Stimulated activated CD8-positive, alpha-beta memory T cell treated with anti-CD3 and anti-CD28 coated beads, Interleukin-4, amount 100 ng/mL, for 1 hour (primary cell): ENCODE measurements at places on chromosomes 2 and 18.

GRCh38 chr2:66477135-66477842, 42.4 kb downstream of the MEIS1 start:
- no peak for DNase-seq

DNA sequence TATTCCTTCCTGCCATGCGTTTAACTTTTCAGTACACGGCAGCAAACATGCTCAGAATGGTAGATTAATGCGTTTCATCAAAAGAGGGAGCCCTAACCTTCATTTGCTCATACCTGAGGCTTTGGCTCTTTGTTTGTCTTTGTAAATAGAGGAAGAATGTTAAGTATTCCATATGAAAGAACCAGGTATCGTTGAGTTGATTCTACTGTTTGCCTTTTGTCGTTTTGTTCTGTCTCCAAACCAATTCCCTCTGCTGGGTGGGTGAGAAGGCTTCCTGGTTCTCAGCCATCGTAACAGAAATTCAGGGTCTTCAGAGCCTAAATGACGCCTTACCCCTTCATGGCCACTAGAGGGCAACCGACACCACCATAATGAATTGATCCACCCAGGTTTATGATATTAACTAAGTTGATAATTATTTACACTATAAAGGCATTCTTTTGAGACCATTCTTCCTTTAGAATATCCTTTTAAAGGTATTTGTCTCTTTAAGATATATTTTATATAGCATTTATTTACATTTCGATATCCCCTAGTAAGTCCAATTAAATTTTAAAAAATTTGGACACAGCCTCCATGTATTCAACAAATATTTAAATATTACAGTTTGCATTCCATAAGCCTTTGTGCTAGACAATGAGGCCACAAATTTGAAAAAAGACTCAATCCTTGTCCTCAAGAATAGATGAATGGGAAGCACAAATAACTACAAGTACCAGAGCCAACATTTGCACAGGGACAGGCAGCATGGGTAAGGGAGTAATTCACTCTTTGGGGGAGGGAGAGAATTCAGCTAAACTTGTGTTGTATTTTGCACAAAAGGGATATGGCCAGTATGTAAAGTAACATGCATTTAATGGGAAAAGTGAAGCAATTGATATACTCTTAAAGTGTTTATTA, 48.1 kb downstream of the TIMM21 start:
- DNase-seq: peak; percentile 35

- no peak for DNase-seq
Measured at GRCh38 chr18:47586418-47587070, 335.1 kb upstream of the SKOR2 start.

DNA sequence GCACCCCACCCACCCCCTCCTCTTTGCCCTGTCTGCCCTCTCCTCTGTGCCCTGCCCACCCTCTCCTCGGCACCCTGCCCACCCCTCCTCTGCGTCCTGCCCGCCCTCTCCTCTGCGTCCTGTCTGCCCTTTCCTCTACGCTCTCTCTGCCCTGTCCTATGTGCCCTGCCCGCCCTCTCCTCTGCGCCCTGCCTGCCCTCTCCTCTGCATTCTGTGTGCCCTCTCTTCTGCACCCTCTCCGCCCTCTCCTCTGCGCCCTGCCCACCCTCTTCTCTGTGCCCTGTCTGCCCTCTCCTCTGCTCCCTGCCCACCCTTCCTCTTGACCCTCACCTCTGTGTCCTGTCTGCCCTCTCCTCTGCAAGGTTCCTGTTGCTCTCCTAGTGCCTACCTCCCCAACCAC, 233.6 kb downstream of the SMAD2 start:
- DNase-seq: no peak

GRCh38 chr2:129661935-129662334, 317.5 kb upstream of the RAB6C start:
- no peak for DNase-seq

DNA sequence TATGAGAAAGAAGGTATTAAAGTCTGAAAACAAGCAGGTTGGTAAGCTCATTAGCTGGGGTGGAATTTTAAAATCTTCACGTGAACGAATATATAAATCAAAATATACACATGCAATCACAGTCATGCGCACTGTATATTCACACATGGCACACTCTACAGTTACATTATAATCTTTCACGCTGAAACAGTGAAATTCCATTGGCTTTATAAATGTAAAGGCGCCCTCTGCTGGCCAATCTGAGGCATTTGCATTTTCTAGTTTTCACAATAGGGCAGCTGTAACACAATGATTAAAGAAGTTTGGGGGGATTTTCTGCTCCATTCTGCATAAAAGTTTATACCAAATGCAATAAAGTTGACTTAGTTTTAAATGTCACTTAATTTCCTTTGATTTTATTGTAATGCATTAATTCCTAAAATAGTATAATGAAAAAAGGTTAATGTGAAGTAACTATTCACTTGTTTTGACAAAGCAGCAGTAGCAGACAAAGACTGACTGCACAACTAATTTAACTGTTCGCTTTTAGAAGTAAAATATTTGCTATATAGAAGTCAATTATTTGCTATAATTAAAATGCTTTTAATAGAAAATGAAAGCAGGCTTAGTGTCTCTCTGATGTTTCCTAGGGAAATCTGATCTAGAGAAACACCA, 17.2 kb downstream of the IFIH1 start:
- peak; percentile 23 for DNase-seq

GRCh38 chr18:39962546-39962945, 1992.5 kb upstream of the PIK3C3 start:
- no peak for DNase-seq

GRCh38 chr2:98467652-98468051, 23.0 kb downstream of the INPP4A start:
- DNase-seq: no peak

GRCh38 chr2:165697748-165698443, 96.2 kb downstream of the GALNT3 start:
- DNase-seq: no peak

- no peak for DNase-seq
Measured at GRCh38 chr18:51192696-51193095, 4.8 kb downstream of the MEX3C start.

DNA sequence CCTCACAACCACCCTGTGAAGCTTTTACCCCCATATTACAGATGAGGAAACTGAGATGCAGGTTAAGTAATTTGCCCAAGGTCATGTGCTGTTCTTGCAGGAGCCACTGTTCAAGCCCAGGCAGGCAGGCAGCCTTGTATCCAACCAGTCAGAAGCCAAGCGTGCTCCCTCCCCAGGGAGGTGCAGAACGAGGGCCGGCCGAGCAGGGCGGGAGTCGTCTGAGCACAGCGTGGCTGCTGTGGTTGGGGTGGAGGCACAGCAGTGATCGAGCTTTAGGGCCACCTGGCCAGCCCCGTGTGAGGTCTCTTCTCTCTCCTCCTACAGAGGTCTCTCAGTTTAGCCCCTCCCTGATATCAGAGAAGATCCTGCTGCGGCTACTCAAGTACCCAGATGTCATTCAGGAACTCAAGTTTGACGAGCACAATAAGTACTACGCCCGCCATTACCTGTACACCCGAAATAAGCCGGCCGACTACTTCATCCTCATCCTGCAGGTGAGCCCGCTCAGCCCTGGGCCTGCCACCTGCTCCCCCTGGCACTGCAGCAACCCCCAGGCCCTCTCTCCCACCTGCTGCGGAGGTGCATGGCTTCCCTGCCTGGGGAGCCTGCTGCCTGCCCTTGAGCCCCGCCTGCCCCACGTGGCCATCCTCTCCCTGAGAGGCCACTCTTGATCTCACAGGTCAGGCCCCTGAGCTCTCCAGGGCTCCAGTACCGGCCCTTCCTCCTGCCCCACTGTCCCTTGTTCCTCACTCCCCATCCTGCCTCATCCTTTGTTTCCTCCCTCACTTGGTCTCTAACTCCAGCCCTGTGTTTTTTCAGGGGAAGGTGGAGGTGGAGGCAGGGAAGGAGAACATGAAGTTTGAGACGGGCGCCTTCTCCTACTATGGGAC, 17.1 kb upstream of the CNNM3 start:
- DNase-seq: no peak

- DNase-seq: no peak
Measured at GRCh38 chr2:38174646-38175423, 98.9 kb upstream of the CYP1B1 start.

GRCh38 chr2:174608866-174609214, 11.2 kb upstream of the WIPF1 start:
- no peak for DNase-seq

DNA sequence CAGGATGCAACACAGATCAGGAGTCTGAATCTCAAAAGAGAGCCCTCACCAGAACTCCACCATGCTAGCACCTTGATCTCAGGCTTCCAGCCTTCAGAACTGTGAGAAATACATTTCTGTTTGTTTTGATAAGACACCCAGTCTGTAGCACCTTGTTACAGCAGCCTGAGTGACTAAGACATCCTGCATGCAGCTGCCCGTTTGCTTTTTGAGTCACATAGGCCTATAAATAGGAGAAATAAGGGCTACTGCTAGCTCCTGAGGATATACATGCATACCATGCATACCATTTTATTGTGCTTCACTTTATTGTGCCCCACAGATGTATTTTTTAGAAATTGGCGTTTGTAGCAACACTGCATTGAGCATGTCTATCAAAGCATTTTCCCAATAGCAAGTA, 337.8 kb downstream of the CDH2 start:
- no peak for DNase-seq

DNA sequence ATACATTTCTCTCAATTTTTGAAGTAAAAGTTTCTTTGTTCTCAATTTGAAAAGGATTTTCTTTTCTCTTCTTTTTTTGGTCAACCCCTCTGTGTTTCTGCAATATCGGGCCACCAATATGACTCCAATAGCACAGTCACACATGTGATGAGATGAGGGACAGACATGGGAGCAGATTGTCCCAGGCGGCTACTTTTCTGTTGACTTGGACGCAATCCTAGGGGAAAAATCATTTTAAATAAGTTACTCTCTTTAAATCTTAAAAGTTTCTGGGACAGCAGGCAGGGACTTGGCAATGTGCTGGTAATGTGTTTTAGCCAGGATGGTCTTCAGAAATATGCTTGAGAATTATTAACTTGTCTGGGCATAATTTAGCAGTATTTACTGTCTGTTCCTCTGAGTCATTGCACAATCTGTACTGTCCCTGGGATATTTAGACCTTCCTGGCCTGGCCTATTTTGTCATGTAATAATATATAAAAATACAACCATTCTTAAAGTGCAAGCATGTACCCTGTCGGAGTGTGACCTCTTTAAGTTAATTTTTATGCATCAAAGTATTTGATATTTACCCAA, 388.5 kb upstream of the FANCL start:
- DNase-seq: no peak

- DNase-seq: no peak
Measured at GRCh38 chr2:40452786-40453185, 896 bp upstream of the SLC8A1 start.

GRCh38 chr2:3443506-3444084, 64.1 kb downstream of the TRAPPC12 start:
- no peak for DNase-seq

DNA sequence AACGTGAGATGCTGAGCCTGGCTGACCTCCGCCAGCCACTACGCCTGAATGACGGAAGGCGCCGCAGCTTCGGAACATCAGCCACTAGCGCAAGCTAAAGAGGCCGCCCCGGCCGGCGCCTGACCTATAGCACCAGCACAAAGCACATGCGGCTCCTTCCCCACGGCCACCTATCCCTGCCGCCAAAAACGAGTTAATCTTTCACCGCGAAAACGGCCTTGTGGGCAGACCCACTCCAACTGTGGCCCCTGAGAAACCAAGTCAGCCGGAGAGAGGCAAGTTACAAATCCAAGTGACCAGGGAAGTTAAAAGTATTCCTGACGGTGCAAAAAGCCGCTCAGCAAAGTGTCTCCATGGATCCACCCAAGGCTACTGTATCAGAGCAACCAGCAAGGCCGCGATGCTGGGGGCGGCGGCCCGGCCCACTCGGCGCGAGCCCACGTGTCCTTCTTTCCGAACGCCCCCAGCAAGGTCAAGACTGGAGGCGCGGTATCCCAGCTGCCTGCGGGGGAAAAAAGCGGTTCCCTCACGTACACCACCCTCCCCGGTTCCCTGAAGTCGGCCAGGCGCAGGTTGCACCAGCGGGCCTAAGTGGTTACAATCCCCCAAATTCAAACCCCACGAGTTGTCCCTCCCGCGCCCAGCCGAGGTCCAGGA, 575 bp downstream of the HSPD1 start:
- peak; percentile 5 for DNase-seq

DNA sequence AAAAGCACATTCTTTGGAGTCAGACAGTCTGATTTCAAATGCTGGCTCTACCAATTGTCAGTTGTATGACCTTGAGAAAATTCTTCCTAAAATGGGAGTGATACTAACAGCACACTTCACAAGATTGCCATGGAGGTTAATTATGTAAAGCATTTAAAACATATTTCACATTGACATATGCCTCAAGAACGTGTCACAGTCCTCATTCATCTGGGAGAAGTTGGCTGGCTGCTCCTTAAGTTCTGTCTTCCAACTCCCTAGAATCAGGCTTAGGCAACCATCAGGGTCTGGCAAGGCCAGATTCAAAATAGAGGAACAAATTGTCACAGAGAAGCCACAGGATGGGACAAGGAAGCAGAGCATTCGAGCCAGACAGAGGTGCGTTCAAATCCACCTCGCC, 228.0 kb upstream of the RND3 start:
- DNase-seq: no peak

GRCh38 chr2:3062476-3063260, 314.9 kb downstream of the EIPR1 start:
- DNase-seq: no peak

DNA sequence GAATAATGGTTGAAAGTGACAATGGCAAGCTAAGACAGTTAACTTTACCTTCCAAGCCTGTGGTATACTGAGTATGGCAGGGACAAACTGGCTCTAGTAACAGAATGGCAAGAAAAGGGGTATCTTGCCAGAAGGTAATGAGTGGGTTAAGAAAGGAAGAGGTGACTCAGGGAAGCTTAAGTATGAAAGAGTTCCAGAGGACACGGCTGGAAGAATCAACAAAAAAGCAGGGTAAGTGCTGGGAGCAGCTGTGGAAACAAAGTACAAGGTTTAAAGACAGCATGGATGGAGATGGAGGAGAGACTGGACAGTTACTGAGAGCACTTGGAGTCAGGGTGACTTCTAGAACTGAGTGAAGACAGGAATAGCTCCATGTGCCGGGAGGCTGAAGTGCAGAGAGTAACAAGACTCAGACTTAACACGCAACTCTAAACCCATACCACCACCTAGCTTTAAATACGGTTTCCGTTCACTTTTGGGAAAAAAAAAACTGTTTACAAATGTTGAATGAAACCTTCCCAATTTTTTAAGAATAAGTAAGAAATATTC, 69.0 kb downstream of the REV1 start:
- no peak for DNase-seq

DNA sequence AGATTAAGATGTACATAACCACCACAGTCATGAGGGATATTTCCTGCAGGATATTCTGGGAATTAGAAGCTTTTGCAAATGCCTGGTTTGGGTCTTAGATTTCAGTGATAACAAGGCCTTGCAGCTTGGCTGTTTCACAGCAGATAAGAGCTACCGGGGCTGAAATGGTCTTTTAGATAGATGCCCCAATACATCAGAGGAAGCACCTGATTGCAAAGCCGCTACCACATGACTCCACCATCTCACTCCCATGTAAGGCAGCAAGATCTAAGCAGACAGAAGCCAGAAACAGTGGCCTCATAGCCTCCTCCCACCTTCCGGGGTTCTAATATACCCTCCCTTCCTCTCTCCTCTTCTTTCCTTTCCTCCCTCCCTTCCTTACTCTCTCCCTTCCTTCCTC, 31.1 kb upstream of the EPG5 start:
- DNase-seq: no peak
